ENCODE measurements at places on chromosomes 4 and X.
A peak's percentile ranks its signal among the peaks of the same experiment; 100 is the strongest.

- DNase-seq: no peak
These were observed 65.9 kb downstream of the LARP7 start for GRCh38 chr4:112702892-112703291.

GRCh38 chr4:75142850-75143249 lies 209.9 kb downstream of the PARM1 start:
- no peak for DNase-seq

GRCh38 chr4:6121941-6122340 lies 78.4 kb downstream of the JAKMIP1 start:
- no peak for DNase-seq

DNA sequence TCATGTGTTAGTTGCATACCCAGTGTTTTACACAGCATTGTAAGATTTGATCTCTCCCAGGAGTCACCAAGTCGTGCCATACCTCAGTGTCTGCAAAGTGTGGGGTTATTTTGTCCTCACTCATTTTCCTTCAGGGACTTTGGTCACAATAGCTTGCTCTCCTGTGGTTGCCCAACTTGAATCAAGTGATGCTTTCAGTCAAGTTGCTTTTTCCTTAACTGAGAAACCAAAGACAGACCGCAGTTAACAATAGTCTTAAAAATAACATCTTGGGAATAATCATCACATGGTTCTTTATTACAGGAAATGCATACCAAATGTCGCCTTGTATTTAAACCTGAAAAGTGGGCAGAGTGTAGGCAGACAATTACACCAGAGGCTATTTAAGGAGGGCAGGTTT lies 44.5 kb upstream of the NDP start:
- DNase-seq: no peak

- DNase-seq: no peak
These were observed 47.8 kb downstream of the KDR start for GRCh38 chr4:55077577-55077976.

DNA sequence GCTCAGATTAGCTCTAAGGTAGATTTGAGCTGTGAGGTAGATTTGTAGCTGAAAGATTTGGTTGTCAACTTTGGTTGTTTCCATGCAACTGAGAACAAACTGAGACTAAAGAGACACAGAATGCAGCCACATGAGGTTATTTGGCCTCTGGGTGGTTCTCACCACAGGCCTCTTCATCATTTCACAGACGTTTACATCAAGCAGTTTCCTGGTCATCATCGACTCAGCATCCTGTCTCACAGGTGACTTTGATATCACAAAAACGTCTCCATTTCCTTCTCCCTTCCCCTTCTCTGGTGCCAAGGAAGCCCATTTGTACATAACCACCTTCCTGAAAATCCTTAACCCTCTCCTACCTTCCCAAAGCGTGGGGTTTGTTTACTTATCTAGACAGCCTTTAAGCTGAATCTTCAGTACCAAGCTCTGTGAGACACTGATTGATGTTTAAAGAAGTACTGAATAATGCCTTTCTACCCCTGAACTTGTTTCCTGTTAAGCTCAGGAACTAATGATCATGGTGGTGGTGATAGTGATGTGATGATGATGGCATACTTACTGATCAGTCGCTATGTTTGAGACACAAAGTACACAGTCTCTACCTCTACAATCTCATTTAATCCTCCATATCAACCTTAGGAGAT lies 81.9 kb downstream of the FAM114A1 start:
- DNase-seq: peak; percentile 49

- DNase-seq: no peak
These were observed 186.4 kb upstream of the GALNT7 start for GRCh38 chr4:172982151-172982590.

DNA sequence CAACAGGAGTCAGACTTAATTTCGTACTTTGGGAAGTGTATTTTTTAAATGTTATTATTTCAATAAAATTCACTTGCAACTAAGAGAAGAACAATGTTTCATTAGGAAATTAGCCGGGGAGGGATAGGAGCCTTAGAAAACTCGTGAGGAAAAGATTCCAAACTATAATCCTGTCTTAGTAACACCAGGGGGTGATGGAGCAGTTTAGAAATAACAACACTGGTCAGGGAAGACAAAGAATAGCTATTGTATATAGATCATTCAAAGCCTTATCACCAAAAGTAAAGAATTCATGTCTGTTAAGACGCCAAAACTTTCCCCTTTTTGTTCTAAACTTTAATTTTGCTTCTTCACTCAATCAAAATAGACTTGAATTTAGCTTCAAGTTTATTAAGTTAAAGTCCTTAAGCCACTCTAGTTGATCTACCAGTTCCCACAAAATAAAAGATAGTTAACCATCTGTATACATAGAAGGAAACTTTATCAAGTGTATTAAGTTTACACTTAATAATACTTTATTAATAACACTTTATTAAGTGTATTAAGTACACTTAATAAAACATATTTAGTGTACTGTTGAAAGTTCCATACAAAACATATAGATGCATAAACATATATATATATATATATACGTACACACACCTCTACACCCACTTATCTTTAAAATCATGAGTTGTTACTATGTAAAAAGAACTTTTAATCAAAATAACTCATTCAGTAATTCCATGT lies 60.5 kb downstream of the ARAP2 start:
- no peak for DNase-seq

- DNase-seq: no peak
These were observed 61.3 kb upstream of the MAGEB10 start for GRCh38 chrX:27746516-27746915.

DNA sequence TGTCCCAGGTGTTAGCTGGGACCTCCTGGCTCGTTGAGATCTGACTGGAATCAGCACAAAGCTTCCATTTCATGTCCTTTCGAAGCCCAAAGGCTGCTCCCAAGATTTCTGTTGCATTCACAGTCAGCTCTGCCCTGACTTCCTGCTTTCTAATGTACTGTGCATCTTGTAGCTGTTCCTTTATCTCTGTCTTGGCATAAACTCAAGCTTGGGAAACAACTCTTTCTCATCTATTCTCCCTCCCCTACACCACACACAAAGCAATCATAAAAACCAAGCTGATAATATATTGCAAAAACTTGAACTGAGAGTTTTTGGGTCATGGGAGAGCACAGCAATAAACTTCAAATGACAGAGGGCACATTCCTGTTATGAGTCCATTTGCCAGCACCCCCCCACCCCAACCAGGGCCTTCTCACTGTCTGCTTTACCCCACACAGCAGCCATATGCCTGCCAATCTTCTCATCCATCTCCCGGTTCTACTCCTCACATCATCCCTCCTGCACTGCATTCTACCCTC lies 76.3 kb downstream of the SYNPO2 start:
- no peak for DNase-seq

DNA sequence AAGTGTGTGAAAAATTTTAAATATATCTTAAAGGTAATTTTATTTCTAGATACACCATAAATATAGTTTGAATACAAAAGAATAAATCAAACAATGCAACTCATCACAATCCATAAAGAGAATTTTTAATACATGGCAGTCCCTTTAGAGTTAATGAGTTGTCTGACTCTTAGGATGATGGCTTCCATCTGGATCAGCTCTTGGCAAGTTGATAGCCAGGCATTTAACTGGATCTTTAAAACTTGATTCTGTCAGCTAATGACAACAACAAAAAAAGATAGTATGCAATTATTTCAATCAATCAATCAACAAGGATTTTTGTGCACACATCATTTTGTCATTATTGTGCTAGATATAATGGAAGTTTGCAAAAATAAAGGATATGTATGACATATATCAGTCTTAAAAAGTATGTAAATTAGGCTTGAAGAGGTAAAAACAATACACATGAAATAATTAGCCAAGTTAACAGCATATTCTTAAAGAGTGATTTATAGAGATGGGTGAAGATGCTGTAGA lies 174.9 kb upstream of the PCDH18 start:
- no peak for DNase-seq

DNA sequence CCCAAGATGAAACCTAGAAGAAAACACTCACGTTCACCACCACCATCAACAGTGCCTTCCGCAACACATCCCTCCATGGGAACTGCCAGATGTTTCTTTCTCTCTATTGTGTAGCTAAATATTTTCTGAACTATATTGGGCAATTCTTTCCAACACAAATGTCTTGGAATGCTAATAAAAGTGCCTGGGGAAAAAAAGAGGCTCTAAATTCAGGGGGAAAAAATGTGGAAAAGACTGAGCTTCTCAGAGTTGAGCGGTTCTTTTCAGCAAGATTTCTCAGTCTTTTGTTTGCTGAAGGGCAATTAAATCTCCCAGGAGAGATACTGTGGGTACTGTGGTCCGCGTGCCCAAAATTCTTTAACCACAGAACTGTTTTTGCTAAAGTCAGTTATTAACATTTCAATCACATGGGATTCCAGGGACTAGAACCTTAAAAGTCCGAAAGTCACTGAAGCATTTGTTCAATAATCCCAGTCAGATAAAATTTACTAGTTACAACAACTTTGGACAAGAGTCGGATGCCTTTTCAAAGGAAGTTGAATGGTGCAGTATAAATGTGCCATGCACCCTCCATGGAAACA lies 51.9 kb upstream of the DHRSX start:
- no peak for DNase-seq

DNA sequence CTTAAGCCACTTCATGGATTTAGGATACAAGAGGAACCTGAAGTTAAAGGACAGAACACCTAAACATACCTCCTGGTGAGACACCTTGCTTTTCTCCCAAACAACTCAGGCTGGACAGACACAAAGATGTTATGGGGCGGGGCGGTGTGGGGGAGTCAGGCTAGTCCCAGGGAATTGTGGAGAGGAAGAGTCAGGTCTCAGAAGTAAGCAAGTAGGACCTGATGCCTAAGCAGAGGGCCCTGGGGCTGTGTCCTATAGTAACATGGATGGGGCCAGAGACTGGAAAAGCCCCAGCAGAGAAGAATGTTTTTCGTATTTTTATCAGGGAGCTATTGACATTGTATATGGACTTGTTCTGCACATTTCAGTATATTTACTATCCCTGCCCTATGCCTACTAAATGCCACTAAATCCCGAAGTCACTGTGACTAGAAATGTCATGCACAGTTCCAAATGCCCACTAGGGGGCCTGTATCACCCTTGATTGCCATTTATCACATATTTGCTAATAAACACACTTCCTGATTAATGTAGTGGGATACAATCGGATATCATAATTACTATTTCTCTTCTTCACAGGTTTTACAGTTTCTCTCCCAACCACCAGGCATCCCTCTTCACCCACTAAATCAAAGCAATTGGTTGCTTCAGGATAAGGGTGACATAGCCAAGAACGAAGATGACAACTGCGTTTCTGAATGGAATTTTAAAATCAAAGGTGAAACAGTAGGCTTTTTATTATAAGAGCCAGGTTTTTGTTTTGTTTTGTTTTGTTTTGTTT lies 23.8 kb upstream of the ARHGAP10 start:
- DNase-seq: peak; percentile 70

- DNase-seq: no peak
These were observed 782.8 kb downstream of the RAB28 start for GRCh38 chr4:12701384-12701783.

GRCh38 chr4:5877392-5877791 lies 15.5 kb downstream of the CRMP1 start:
- DNase-seq: no peak

DNA sequence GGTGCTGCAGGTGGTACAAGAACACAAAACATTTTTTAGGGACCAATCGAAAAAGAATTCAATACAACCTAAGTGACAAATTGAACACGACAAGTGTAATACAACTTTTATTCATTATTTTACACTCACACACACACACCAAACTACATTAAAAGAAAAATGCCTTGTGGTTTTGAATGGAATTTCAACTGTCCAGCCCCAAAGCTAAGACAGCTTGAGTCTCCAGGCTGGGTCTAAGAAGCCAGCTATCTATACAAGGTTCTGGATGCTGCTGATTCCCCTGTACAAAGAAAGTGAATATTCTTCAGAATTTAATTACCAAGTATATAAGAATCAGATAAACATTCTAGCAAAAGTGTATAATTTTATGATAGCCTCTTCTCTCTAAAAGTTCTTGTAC lies 118.2 kb downstream of the PPP3CA start:
- no peak for DNase-seq

DNA sequence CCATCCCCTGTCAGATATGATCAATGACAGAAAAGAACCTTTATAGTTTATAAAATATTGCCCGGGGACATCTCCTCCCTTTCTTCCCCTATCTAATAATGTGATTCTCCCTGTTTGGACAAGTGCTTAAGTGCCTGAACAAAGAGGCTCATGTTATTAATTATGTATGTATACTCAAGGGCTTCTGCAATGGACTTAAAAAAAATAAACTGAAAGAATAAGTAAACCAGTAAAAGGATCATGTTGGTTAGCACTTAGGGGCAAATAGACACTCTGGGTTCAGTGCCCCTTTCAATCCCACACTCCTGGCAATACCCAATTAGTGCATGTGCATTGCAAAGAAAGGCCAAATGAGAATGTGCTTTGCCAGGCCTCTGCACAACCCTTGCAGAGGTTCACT lies 30.7 kb upstream of the RPS6KA6 start:
- no peak for DNase-seq

DNA sequence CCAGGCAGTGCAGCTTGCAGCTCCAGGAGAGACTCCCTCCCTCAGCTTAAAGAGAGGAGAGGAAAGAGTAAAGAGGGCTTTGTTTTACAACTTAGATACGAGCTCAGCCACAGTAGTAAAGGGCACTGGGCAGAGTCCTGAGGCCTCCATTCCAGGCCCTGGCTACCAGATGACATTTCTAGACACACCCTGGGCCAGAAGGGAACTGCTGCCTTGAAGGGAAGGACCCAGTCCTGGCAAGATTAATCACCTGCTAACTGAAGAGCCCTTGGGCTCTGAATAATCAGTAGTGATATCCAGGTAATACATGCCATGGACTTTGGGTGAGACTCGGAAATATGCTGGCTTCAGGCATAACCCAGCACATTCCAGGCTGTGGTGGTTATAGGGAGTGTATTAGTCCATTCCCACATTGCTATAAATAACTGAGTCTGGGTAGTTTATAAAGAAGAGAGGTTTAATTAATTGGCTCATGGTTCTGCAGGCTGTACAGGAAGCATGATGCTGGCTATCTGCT lies 15.3 kb upstream of the SLC16A2 start:
- no peak for DNase-seq

DNA sequence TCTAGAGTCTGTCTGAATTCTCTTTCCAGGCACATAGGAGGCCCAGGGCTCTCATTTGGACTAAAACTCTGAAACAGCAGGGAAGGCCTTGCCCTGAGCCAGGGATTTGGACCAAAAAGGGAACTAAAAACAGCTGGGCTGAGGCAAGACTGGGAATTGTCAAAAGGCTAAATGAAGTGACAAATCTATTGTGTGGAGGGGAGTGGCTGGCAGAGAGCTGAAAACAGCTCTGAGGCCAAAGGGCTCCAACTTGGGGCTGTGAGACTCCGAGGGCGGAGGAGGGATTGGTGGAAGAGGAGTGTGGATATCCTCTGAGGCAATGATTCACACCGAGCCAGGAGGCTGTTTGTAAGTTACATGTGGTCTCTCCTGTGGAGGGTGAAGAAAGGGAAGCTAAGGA lies 63.2 kb downstream of the PHEX start:
- DNase-seq: no peak

All from CD4-positive, alpha-beta T cell treated with Interleukin-6 for 4 hours (primary cell).